CD4-positive, alpha-beta T cell (primary cell): ENCODE measurements at places on chromosomes 11 and 22.

DNA sequence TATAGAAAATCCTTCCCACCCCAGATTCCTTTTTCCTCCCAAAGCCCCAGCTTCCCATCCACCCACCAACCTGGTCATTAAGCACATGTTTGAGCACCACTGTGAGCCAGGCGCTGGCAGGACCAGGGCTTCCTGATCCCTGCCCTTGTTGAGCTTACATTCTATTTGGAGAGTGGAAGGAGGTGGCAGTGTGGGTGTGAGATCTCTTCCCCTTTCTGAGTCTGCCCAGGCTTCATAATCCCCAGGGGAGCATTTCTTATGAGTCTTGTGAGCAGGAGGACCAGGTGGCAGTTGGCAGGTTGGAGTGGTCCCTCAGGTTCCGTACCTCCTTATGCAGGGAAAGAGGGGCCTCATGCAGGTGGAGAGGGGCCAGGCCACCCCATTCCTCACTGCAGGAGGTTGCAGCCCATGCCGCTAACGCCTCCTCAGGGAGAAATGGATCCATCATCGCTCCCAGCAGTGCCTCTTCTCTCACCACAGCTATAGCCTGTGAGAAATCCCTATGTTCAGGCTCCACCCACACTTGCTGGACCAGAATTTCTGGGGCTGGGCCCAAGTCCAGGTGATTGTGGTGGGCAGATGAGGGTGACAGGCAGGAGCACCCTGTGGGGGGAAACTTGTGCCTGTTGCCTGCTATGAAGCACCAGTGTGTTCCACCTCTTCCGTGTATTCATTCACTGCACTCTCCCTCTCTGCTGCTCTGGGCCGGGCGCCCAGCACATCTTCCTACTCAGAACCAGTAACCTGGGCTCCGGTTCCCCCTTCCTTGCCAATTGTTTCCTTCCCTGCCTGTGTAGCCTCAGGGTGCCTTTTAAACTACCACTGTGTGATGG is 23.5 kb downstream of the UBE2L3 start:
- H3K27ac ChIP-seq, result no peak overlapping the region
- H3K36me3 ChIP-seq, result peaks cover 59% of the 10 kb centered on the region
- peaks cover 46% of the 10 kb centered on the region for H3K4me1 ChIP-seq
- no peaks in the 10 kb centered on the region for H3K27me3 ChIP-seq
- no peak overlapping the region for H3K4me3 ChIP-seq

GRCh38 chr11:32781721-32782120 is 12.7 kb downstream of the CCDC73 start:
- no peak overlapping the region for H3K4me3 ChIP-seq
- no peaks in the 10 kb centered on the region for H3K36me3 ChIP-seq
- no peak for DNase-seq
- H3K27ac ChIP-seq, result no peak overlapping the region

GRCh38 chr11:36019005-36019596 is 75.2 kb downstream of the LDLRAD3 start:
- H3K27me3 ChIP-seq, result no peaks in the 10 kb centered on the region
- no peak overlapping the region for H3K27ac ChIP-seq
- DNase-seq, result no peak
- H3K4me3 ChIP-seq, result no peak overlapping the region

DNA sequence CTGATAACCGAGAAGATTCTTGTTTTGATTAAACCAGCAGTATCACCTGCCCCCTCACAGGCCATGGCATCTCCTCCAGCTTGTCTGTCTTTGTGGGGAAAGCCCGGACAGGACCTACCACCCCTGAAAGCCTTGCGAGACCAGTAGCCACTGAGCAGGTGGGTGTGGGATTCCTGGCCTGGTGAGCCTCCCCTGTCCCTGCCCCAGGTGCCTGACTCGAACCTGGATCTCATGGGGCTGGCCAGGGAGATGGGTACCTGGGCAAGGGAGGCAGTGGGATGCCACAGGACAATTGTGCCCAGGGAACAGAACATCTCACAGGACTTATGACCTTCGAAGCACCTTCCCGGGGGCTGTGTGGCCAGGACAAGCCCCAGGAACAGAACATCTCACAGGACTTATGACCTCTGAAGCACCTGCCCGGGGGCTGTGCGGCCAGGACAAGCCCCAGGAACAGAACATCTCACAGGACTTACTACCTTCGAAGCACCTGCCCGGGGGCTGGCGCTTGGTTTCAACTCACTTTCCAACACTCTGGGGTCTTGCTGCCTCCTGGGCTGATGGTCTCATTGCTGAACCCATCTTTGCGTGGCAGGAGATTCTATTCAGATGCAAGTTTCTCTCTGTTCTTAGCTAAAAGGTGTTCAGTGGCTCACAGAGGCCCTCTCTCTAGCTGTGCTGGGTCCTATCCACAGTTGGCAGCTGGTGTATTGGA is 854.5 kb downstream of the BRD1 start:
- DNase-seq, result no peak
- H3K4me1 ChIP-seq, result no peaks in the 10 kb centered on the region
- no peak overlapping the region for H3K27ac ChIP-seq
- peaks cover 4% of the 10 kb centered on the region for H3K27me3 ChIP-seq
